ENCODE measurements at places on chromosomes 2 and 18.

DNA sequence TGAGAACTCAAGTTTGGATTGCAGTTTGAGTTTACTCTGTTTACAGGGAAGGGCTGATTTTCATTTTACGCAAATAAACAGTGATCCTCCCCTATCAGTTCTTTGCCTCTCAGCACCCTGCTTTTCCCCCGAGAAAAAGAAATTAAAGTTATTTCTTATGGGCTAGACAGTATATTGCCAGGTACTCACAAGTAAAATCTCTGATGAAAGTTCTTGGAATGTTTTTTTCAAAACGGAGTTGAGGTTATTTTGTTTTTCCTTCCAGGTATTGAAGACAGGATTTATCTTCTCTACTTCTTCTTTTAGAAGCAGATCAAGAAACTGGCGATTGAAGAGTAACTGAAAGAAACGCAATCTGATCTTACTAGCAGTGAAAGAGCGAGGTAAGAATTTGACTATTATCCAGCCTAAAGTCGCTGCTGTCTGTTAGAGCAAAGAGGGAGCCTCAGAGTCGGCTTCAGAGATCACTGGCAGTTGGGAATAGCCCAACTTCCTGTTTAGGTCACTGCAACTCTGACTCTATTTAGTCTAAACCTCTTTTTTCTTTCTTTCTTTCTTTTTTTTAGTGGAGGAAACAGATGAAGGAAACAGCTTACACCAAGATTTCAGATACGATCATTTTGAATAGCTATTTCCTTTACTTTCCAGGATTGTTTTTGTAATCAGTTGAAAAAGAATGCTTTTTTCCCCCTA, at the start of gene TFPI:
Gene TFPI, minus strand, starts transcription at position 425 of the 693 bp plus-strand sequence. CDS start 50,667 bp downstream, outside the sequence.
- no peak for DNase-seq

DNA sequence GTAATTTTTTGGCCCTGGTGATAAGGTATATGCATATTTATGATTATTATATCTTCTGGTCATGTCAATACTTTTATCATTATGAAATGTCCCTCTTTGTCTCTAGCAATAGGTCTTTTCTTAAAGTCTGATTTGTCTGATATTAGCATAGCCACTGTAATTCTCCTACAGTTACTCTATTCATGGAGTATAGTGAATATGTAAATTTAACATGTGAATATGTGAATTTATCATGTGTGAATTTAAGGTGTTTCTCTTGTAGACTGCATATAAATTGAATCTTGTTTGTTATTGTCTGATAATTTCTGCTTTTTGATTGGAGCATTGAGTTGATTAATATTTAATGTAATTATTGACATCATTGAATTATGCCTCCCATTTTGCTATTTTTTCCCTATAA, 259.4 kb downstream of the HRH4 start:
- DNase-seq = no peak

- no peak for DNase-seq
These were observed 111.2 kb upstream of the AGAP1 start for GRCh38 chr2:235382601-235383000.

DNA sequence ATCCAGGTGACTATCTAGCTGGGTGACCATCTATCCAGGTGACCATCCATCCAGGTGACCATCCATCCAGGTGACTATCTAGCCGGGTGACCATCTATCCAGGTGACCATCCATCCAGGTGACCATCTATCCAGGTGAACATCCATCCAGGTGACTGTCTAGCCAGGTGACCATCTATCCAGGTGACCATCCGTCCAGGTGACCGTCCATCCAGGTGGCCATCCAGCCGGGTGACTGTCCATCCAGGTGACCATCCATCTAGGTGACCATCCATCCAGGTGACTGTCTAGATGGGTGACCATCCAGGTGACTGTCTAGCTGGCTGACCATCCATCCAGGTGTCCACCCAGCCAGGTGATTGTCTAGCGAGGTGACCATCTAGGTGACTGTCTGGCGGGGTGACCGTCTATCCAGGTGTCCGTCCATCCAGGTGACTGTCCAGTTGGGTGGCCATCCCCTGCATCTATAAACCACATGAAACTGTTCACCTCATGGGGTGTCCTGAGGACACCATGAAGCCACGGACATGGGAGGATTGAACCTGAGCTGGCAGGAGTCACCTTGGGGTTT, 305.3 kb downstream of the NDUFA10 start:
- no peak for DNase-seq

DNA sequence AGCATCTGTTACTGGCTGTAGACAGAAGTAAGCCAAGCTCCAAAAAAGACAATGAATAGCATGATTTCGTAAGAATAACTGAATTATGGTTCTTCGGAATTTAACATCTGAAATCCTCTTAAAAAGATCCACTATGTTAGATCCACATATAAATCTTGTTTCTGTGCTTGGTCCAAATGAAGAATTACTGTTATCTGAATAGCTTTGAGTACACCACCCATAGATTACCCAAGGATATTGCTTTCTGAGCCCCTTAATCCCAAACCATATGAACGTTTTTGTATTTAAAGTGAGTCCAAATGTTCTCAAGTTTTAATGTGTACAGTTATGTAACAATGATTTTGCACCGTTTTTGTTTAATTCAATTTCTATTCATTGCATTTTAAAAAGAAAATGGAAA, 124.9 kb downstream of the DSC3 start:
- DNase-seq = no peak

DNA sequence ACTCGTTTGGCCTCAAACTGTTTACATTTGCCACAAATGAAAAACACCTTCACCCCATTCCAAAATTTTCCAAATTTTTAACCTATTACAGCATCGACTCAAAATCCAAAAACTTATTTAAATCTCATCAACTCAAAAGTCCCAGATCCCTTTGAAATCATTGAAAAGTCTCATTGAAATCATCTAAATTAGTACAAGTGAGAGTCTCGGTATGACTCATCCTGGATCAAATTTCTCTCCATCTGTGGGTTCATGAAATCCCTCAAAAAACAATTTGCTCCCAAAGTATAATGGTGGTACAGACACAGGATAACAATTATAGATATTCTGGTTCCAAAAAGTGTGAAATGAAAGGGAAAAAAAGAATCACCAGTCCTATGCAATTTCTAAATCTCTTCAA, 65.1 kb downstream of the LRP1B start:
- no peak for DNase-seq

- no peak for DNase-seq
These were observed 85.9 kb upstream of the RTN4 start for GRCh38 chr2:55136138-55136541.

GRCh38 chr2:105102963-105103421, 65.1 kb downstream of the MRPS9 start:
- DNase-seq = no peak

DNA sequence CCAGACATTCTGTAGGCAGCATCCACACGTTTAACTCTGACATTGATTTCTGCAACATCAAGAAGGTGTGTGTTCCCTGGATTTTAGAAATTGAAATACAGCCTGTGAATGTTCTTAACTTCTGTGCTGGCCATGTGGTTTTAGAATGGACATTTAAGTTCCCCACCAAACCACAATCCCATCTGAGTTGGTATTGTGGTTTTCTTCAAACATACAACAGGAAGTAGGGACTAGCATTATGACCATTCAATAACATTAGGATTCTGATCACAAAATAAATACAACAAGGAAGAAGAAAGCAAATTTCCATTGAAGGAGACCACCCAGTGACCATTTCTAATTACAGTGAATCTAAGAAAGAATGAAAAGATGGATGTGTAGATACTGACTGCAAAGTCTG, 51.2 kb downstream of the MAP3K20 start:
- DNase-seq = no peak

DNA sequence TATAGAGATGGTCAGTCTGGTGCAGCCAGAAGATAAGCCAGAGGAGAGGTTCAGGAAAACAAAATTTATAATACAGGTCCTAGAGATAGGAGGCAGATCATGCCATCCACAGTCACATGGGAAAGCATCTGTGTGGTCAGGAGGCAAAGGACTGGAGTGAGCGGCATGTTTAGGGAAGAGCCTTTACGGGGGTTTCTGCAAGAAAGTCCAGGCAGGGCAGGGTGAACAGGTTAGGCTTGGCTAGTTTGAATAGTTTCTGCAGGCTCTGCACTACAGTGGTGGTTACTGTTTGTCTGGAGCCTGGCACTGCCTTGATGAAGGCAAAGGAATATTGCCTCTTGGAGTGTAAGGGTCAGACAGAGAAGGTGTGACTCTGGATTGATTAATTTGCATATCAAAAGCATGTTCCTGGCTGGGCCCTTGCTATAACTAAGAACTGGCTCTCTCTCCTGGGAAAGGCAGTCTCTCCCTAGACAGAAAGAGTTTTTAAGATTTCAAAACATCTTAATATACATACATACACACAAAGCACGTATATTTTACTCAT, 1034.7 kb upstream of the CHAC2 start:
- no peak for DNase-seq

DNA sequence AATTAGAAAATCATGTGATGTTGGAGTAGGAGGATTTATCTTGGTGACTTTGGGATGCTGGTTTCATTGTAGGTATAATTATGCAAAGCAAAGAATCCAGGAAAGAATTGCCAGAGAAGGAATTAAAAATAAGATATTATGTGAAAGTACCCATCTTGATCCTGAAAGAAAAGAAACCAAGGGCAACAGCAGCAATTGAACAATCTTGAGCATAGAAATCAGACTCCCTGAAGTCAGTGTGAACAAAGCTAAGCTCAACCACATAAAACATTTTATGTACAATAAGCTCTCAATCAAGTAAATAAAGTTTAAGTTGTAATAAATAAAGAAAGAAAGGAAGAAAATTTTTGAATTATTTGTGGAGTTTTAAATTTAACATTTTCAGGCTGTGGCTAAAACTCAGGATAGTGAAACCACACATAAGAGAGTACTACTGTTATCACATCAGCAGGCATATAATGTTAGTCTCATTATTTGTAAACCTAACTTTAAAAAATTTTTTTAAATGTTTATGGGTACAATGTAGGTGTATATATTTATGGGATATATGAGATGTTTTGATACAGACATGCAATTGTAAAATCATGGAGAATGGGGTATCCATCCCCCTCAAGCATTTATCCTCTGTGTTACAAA, 32.8 kb upstream of the GPR55 start:
- no peak for DNase-seq

DNA sequence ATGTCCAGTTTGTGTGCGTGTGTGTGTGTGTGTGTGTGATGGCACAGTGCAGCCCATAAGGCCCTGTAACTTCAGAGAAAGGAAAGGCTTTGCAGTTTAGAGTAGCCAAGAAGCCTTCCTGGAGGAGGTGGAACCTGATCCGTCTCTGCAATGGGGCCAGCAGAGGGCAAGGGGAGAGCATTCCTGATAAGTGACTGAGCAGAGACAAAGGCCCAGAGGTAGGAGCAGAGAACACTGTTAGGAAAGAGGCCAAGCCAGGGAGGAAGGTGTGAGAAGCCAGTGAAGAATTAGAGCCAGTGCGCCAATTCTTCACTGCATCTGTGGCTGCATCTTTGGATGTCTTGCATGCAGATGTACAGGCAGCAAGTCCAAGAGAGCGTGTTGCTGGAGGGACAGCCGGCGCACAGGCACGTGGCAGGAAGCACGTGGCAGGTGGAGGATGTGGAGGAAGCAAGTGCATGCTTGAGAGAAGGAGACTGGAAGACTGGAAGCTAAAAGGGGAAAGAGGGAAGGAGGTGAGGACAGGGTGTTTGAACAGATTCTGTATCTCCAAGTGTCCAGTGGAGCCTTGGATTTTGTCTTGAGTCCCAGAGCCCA, 196.3 kb downstream of the CTIF start:
- no peak for DNase-seq

- DNase-seq = no peak
These were observed 110.7 kb downstream of the NFATC1 start for GRCh38 chr18:79506191-79507075.

GRCh38 chr2:158688721-158689120, 106.4 kb upstream of the DAPL1 start:
- no peak for DNase-seq
